NCI-H2081 treated with DMSO at 0.1 percent for 48 hours (cell line): ENCODE measurements at places on chromosomes 11 and 22.

- no peak for DNase-seq
These were observed 39.1 kb upstream of the SHISAL1 start for GRCh38 chr22:44351685-44352377.

DNA sequence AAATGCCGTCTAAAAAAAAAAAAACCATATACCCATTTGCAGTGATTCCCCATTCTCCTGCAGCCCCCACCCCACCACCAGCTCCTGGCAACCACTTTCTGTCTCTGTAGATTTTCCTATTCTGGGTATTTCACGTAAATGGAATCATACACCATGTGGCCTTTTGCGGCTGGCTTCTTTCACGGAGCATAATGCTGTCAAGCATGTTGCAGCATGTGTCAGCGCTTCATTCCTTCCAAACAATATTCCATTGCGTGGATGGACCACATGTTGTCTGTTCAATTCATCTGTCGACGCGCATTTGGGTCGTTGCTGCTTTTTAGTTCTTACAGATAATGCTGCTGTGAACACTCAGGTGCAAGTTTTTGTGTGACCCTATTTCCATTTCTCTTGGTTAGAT lies 14.8 kb upstream of the EMID1 start:
- DNase-seq, result no peak

DNA sequence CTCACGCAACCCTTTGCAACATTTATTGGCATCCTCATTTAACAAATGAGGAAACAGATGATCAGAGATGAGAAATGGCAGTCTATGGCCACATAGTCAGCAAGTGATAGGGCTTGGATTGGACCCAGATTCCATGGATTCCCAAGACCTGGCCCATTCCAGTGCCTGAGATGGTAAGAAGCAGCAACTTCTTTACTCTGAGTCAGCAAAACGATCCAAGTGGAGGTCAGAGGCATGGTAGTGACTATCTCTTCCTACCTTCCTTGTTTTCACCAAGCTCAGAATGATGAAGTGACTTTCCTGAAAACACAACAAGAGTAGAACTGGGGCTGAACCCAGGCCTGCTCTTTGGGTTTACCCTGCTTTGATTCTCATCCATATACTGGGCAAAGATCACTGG lies 293.1 kb downstream of the TENM4 start:
- DNase-seq, result no peak

DNA sequence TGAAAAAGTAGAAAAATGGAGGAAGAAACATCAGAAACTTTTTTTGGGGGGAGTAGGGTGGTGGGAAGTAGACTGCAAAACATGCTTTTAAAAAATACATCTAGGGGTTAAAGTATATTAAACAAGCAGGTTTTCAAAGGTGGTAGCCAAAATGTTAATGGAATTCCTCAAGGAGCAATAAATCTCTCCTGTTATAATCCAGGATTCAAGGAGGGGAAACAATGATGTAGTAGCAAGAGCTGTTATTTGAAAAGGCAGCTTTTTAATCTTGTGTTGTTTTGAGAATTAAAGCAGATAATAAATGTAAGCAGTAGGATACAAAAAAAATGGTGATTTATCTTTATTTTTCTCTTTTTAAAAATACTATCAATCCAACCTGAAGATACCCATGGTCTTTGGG lies 736.5 kb upstream of the CCDC90B start:
- DNase-seq, result no peak
